Left ventricle myocardium superior (tissue), 1 donor: ENCODE measurements at places on chromosomes 5 and 9.
A peak's percentile ranks its signal among the peaks of the same experiment; 100 is the strongest.

DNA sequence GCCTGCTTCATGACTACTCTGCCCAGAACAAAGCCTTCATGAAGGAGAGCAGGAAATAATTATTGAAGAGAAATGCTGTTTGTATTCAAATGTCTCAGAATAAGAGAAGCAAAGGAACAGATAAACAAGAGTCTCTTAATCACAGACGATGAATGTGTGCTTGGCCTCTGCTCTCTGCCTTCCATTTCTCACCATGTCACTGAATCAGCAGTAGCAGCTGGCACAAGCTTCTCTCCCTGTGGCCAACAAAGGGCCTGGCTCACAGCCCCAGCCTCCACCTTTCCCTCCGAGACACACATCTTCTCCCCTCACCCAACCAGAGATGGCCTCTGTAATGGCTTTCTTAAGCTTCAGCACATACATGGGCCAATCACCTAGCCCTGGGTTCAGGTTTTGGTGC lies 128.1 kb upstream of the SLIT3 start:
- peak; percentile 49 for DNase-seq

GRCh38 chr5:128630121-128630520 lies 92.1 kb upstream of the FBN2 start:
- no peak for DNase-seq

DNA sequence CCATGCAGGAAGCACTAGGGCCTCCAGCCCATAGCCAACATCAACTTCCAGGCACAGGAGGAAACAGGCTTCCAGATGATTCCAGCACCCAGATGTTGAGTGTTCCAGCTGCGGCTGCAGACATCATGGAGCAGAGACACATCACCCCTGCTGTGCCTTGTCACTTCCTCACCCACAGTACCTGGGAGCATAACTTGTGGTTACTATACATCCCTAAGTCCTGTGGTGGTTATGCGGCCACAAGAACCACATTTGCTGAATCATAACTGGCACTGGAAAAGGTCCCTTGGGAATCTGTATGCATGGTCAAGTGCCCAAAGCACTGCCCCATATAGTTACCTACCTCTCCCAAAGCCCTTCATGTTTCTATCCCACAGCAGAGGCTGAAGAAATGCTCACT lies 56.6 kb downstream of the WHRN start:
- DNase-seq = no peak

DNA sequence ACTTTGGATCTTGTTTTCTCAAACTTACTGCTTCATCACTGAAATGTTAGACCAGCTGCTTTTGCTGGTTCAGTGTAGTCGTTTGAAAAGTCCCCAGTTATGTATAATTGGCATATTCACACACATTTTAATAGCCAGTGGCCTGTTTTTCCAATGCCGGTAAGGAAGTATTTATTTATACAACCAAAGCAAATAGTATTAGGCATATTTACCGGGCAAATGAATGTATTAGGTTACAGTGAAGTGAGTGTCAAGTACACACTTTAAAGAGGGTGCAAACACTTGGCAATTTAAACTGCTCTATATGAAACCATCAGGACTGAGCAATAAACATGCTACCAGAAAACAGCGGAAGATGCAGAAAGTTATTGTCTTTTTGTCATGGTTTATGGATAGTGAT lies 242.9 kb downstream of the MCTP1 start:
- no peak for DNase-seq

GRCh38 chr5:37063739-37064138 lies 185.4 kb downstream of the CPLANE1 start:
- no peak for DNase-seq

DNA sequence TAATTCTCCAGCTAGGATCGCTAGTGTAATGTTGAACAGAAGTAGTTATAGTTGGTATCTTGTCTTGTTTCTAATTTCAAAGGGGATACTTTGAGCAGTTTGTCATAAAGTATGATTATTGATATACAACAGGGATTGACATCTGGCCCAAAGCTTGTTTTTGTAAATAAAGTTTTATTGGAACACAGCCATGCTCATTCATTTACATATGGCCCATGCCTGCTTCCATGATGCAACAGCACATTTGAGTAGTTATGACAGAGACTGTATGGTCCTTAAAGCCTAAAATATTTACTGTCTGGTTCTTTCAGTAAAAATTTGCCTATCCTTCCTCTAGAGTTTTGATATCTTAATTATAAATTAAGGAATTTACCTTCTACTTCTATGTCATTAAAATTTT lies 69.8 kb downstream of the RPS6 start:
- no peak for DNase-seq

GRCh38 chr9:16413509-16414016 lies 456.9 kb downstream of the BNC2 start:
- no peak for DNase-seq

GRCh38 chr9:129164246-129164930 lies 13.7 kb downstream of the IER5L start:
- DNase-seq = peak; percentile 53

DNA sequence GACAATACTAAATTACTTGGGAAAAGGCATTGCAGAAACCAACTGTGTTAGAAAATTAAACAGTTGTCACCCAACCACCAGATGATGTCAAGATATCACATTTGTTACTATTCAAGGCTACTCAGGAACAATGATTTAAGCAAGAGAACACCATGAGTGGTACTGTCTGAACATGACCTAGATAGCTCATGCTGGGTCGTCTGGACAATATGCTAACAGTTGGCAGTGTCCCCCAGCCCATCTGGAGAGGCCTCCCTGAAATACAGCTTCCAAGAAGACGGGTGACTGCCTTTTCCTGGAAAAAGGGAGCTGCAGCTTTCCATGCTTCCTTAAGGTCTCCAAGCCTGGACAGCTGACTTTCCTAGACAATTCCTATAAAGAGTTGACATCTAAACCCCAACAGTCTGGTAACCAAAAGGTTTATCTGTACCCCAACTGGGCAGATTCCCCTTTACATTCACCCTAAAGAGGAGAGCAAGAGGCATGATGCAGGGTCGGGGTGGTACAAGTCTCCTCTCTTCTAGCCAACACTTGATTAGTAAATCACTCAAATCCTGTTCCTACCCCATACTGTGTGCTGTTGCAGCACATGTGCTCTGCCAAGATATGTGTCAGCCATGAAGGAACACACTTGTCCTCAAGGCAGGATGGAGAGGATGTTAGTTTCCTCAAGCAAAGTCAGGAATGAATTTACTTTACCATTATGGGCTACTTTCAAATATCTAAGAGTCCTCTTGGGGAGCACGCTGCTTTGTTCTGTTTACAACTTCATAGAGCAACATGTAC lies 433.0 kb downstream of the PDE4D start:
- DNase-seq = no peak

DNA sequence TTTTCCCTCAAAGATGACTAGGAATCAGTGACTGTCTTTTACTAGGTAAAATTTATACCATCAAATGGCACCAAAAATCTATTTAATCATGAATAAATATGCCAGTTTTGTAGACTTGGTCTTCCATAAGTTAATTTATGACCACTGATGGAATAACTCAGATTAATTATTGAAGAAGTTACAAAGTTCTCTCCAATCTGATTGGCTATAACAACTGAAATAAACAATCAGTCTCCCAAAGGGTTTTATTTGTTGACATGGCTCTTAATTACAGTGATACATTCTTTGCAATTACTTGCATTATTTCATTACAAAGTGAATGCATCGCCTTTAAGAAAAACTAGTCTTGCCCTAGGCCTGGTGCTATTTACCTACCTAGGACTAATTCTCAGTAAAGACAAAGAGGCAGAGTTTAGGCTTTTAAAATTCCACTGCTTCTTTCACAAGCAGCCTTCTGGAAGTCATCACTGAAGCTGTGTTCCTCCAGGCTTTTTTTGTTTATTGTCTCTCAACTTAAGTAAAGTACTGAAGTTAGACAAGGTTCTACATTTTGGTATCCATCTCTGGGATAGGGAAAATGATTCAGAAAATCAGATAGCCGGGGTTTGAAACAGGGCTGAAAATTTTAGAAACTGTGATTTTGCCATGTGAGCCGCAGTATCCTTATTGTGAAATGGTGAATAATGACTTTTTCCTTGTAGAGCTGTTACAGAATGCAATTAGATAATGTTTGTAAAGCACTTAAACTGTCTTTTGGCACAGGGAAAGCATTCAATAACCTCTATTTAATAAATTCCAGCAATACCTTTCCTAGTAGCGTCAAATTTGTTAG lies 2.5 kb downstream of the STOM start:
- DNase-seq = no peak

DNA sequence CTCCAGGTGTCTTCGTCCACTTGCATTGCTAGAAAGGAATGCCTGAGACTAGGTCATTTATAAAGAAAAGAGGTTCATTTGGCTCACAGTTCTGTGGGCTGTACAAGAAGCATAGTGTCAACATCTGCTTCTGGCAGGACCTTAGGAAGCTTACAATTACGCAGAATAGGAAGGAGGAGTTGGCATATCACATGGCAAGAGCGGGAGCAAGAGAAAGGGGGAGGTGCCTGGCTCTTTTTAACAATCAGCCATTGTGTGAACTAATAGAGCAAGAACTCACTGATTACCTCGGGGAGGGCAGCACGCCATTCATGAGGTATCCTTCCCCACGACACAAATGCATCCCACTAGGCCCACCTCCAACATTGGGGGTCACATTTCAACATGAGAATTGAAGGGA lies 134.4 kb upstream of the EFNA5 start:
- no peak for DNase-seq
